ENCODE measurements at places on chromosomes 4 and X. TPM values are rescaled to one million over a fixed set of nuclear protein-coding genes. Genes with fewer than 3 reads are reported as not detected.
A peak's percentile ranks its signal among the peaks of the same experiment; 100 is the strongest.

DNA sequence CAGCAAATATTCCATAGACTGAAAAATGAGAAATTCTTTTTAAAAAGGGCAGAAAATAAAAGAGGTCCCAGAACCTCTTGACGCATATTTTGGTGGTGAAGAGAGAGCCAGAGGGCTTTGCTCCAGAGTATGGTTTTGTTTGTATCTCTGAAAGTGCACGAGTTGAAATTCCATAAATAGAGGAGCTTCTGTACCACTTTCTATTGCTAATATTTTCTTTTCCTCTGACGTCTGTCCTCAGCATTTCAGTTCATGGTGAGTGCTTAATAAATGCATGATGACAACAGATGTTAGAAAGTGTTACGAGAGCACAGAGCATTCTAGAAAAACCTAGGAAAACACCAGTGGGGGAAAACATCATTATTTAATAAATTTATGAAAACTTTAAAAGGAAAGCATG lies 145.6 kb downstream of the AMELX start:
- no peak for DNase-seq
- no peaks in the 10 kb centered on the region for H3K36me3 ChIP-seq
- H3K27me3 ChIP-seq: no peaks in the 10 kb centered on the region
- H3K4me1 ChIP-seq: no peaks in the 10 kb centered on the region
- no peak overlapping the region for H3K27ac ChIP-seq

DNA sequence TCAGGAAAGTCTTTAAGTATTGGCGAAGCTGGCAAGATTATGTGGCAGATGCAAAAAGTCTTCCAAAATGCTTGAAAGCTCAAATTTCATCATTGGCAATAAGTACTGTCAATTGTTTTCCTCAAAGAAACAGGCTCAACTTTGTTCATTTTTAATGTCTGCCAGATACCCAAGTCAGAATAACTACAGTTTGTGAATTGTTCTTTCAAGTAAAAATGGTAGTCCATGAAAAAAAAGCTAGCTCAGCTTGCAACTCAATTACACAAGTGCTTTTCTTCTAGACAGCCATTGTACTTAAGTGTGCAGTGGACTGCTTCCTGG lies 70.5 kb downstream of the AFF1 start:
- peaks cover 44% of the 10 kb centered on the region for H3K4me1 ChIP-seq
- H3K27me3 ChIP-seq: no peaks in the 10 kb centered on the region
- H3K4me3 ChIP-seq: no peak overlapping the region
- DNase-seq: no peak
- no peaks in the 10 kb centered on the region for H3K36me3 ChIP-seq
- H3K27ac ChIP-seq: peak overlapping the region; percentile 99

The REELD1 gene
- total RNA-seq: not detected

DNA sequence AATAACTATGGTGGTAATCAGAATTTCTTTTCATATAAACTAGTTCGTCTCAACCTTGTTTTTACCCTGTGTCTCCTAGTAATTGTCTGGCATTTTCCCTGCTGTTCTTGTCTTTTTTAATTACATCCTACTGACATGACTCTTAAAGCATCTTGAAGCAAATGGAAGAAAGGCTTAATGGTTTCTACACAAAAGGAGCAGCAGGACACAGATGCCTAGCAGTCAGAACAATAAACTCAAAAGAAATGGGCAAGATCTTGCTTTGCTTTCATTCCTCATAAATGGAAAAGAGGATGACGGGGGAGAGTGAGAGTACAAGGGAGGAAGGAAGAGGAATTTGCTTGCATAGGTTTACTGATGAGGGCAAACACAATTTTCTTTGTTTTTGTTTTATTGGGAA lies 293.2 kb upstream of the EMCN start:
- no peaks in the 10 kb centered on the region for H3K4me1 ChIP-seq
- no peak overlapping the region for H3K27ac ChIP-seq
- no peak overlapping the region for H3K4me3 ChIP-seq
- no peak for DNase-seq

- H3K27me3 ChIP-seq: no peaks in the 10 kb centered on the region
- H3K36me3 ChIP-seq: peaks cover 5% of the 10 kb centered on the region
- no peak overlapping the region for H3K4me3 ChIP-seq
- H3K27ac ChIP-seq: no peak overlapping the region
- DNase-seq: no peak
- no peaks in the 10 kb centered on the region for H3K4me1 ChIP-seq
Observed at GRCh38 chr4:110415041-110415440, 60.9 kb upstream of the ENPEP start.

GRCh38 chrX:103776546-103776945 lies at the start of gene PLP1:
Gene PLP1, plus strand, starts transcription at chrX:103776840. Its CDS starts 156 bp downstream, at chrX:103776996.
- no peak within 1 kb of the TSS for H3K27ac ChIP-seq
- H3K27me3 ChIP-seq: peaks cover 12% of the 10 kb centered on the region
- no peak within 1 kb of the TSS for H3K4me3 ChIP-seq
- no peak for DNase-seq
- H3K36me3 ChIP-seq: no peaks in the 10 kb centered on the region

GRCh38 chrX:9370893-9371292 lies 94.0 kb upstream of the TBL1X start:
- no peaks in the 10 kb centered on the region for H3K36me3 ChIP-seq
- DNase-seq: no peak
- H3K27me3 ChIP-seq: peaks cover 3% of the 10 kb centered on the region
- H3K27ac ChIP-seq: no peak overlapping the region

DNA sequence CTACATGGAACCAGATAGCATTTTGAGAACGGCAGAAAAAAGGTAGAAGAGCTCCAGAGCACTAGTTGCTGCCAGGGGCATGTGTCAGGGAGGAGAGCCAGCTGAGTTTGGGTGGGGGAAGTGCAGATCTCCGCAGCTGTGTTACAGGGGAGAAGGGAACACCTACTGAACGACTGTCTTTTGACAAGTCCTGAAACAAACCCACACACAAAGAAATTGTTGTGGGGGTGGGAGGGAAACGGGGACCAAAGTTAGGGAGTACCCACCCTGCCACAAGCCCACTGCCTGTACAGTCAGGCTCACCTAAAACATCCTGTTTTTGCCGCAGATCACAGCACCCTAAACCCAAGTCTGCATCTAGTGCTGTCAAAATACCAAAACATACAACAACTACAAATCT lies 55.5 kb downstream of the LEF1 start:
- H3K4me3 ChIP-seq: no peak overlapping the region
- DNase-seq: no peak
- H3K4me1 ChIP-seq: peaks cover 48% of the 10 kb centered on the region

DNA sequence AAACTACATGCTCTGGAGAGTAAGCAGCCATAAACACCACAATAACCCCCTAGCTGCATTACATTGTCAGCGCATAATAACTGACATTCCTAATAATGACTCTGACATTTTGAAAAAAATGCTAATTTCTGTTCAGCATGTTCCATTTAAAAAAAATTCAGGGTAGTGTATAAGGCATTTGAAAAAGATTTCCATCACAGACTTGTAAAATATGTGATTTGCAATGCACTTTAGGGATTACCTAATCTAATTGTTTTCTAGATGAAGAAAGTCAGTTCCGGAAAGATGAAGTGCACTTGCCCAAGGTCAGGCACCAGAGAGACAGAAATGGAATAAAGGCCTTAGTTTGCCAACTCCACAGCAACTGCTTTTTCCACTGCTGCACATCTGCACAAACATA lies 55.3 kb downstream of the FANCB start:
- no peaks in the 10 kb centered on the region for H3K4me1 ChIP-seq
- H3K36me3 ChIP-seq: no peaks in the 10 kb centered on the region
- no peak overlapping the region for H3K27ac ChIP-seq
- no peaks in the 10 kb centered on the region for H3K27me3 ChIP-seq

DNA sequence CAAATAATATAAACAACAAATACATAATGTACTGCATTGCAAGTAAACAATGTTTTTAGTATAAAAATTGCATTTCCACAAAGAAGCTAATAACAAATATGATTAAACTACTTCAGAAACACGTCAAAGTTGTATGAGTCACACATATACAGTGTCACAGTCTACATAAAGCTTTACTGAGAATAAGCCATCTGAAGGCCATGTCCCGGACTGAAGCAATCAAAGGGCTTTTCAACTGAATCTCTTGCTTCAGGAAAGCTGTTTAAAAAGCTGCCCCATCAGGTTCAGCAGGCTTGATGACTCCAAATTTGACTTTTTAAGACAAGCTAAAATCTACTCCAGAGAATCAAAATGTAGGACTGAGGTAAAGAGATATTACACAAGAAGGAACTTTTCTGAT lies 1476.8 kb downstream of the ADGRL3 start:
- no peaks in the 10 kb centered on the region for H3K36me3 ChIP-seq
- no peaks in the 10 kb centered on the region for H3K4me1 ChIP-seq
- H3K27me3 ChIP-seq: no peaks in the 10 kb centered on the region
- DNase-seq: no peak
- no peak overlapping the region for H3K4me3 ChIP-seq
- no peak overlapping the region for H3K27ac ChIP-seq

DNA sequence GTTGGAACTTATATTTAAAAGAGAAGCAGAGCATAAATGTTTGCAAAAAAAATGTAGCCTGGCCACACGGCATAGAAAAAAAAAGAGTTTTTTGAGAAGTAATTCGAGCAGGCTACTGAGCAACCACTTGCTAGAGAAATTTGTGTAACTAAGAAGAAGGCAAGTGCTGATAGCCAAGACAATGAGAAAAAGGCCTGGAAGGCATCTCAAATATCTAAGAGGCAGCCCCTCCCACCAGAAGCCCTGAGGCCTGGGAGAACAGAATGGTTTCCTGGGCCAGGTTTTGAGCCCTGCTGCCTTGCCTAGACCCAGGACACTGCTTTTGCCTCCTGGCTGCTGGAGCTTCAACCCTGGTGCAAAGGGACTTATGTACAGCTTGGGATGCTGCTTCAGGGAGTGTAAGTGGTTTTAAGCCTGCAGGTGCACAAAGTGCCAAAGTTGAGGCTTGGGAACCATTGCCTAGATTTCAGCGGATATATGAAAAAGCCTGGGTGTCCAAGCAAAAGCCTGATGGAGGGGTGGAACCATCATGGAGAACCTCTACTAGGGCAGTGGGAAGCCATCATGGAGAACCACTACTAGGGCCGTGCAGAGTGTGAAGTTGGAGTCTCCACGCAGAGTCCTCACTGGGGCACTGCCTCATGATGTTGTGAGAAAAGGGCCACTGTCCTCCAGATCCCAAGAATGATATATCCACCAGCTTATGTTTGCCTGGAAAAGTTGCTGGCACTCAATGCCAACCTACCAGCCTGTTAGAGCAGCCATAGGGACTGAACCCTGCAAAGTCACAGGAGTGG lies 9.7 kb downstream of the TECRL start:
- no peaks in the 10 kb centered on the region for H3K27me3 ChIP-seq
- DNase-seq: no peak
- no peak overlapping the region for H3K27ac ChIP-seq
- peaks cover 12% of the 10 kb centered on the region for H3K4me1 ChIP-seq

DNA sequence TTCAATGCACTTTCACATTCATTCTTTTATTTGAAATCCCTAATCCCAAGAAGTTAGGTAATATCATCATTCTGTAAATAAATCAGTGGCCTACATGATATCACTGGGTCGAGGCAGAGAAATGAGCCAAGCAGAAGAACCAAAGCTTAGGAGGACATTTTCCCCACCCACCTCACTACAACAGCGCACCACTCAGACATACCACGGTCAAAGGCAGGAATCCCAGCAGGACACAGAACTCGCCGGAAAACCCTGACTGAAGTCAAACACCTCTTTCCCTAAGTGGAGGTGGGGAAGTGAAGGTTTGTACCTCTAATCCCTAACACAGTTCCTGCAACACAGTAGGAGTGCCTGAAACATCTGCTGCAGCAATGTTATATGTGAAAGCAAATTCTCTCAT lies 21.5 kb downstream of the RELL1 start:
- H3K27ac ChIP-seq: no peak overlapping the region
- no peaks in the 10 kb centered on the region for H3K27me3 ChIP-seq
- peaks cover 41% of the 10 kb centered on the region for H3K4me1 ChIP-seq
- H3K4me3 ChIP-seq: no peak overlapping the region

GRCh38 chr4:6192245-6192644 lies 8.1 kb downstream of the JAKMIP1 start:
- no peaks in the 10 kb centered on the region for H3K4me1 ChIP-seq
- no peaks in the 10 kb centered on the region for H3K36me3 ChIP-seq
- no peak overlapping the region for H3K27ac ChIP-seq
- no peak for DNase-seq

The NXF3 gene
- not detected for total RNA-seq

- H3K36me3 ChIP-seq: peaks cover 5% of the 10 kb centered on the region
- peaks cover 3% of the 10 kb centered on the region for H3K4me1 ChIP-seq
- DNase-seq: no peak
- H3K27me3 ChIP-seq: no peaks in the 10 kb centered on the region
- no peak overlapping the region for H3K27ac ChIP-seq
Observed at GRCh38 chrX:96918864-96919263, 35.2 kb downstream of the RPA4 start.

- no peak for DNase-seq
- no peaks in the 10 kb centered on the region for H3K36me3 ChIP-seq
- H3K4me1 ChIP-seq: peaks cover 11% of the 10 kb centered on the region
- no peak overlapping the region for H3K27ac ChIP-seq
Observed at GRCh38 chr4:104930298-104930697, 216.4 kb upstream of the TET2 start.

The RAB33A gene
- 0.87 TPM for total RNA-seq

GRCh38 chr4:174919886-174920423 lies 1.8 kb downstream of the ADAM29 start:
- no peak overlapping the region for H3K27ac ChIP-seq
- no peaks in the 10 kb centered on the region for H3K36me3 ChIP-seq
- no peaks in the 10 kb centered on the region for H3K27me3 ChIP-seq
- DNase-seq: no peak
- H3K4me1 ChIP-seq: no peaks in the 10 kb centered on the region
- H3K4me3 ChIP-seq: no peak overlapping the region

The PPP3CA gene
- total RNA-seq: 22.5 TPM

The EXOC1L gene
- total RNA-seq: not detected

GRCh38 chr4:139144161-139144859 lies 32.7 kb downstream of the ELF2 start:
- DNase-seq: no peak
- no peaks in the 10 kb centered on the region for H3K27me3 ChIP-seq
- H3K27ac ChIP-seq: peak overlapping the region; percentile 37

DNA sequence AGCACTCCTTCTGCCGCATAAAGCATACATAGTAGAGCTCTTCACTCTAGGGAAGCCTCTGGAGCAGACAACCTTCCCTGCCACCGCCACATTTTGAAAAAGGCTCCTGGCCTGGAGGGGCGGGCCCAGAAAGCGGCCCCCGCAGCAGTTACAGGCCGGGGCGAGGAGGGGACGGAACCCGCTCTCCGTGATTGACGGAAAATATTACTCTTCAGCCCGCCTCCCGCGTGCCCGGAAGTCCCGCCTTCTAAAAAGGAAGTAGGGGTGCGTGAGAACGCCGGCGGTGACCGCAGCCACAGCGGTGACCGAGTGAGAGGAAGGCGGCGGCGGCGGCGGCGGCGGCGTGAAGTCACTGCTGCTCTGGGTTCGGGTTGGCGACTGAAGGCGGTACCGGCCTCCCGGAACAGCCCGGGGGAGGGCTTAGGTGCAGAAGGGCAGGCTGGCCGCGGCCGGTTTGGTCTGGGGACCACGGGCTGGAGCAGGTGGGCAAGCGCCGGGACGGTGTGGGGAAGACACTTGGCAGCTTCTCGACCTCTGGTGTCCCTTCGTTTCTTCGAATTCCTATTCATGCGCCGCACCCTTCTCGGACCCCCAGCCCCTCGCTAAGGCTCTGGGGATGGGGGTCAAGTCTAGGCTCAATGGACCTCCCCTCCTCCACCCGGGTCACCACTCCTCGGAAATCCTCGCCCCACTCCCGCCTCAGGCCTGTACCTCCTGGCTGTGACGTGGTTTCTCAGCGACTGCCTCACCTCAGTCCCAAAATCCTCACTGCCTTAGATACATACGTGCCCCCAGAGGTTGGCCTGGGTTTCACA lies at the start of gene HCCS:
Gene HCCS, plus strand, starts transcription at position 296 of the 815 bp plus-strand sequence. CDS start 729 bp downstream, outside the sequence.
- peak within 1 kb of the TSS; percentile 99 for H3K27ac ChIP-seq
- no peaks in the 10 kb centered on the region for H3K36me3 ChIP-seq
- peaks cover 5% of the 10 kb centered on the region for H3K4me1 ChIP-seq
- DNase-seq: peak; percentile 49

All from progenitor cell of endocrine pancreas (in vitro differentiated cells).